Gastrocnemius medialis (tissue), 4 donors: ENCODE measurements at places on chromosomes 2 and 18.

DNA sequence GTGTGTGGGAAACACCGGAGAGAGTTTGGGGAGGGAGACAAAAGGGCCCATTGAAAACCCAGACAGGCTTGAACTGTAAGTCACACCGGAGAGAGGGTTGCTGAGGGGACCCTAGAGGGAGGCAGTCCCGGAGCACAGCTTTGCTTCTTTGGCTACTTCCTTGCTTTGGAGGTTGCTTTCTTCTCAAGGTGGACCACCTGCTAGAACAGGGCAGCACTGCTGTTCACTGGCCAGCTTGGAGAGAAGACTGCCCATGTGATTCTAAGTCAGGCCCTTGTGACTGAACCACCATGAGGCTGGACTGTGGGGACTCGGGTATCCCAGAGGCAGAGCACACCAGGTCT lies 4.4 kb downstream of the ACTG2 start:
- no peak for DNase-seq

DNA sequence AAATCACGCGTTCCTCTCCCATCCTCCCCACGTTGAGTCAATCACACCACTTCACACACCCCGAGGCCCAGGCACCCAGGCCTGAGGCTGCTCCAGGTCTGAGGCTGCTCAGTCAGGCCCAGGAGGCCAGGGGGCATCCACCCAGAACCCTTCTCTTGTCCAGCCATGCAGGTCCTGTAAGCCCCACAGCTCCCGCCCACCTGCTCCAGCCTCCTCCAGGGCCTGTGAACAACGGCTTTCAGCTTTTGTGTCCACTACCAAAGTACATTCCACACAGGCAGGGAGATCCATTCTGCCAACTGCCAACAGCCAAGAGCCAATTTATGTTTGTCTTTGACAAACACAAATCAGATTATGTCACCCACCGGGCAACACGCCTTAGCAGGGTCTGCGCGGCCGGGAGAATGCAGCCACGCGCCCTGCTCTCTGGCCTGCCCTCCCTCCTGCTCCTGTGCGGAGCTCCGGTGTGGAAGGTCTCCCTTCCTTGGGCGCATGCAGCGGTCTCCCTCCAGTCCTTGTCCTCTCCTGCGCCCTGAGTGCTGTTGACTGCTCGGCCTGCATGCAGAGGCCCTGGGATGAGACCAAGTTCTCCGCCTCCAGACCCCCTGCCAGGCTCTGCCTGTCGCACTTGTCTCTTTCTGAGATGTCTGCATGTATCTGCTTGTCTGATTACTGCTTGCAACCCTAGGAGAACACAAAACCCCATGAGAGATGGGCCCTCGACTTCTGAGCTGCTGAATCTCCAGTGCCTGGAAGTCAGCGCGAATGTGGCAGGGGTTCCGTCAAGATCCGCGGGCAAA lies 146.6 kb downstream of the ZNF516 start:
- no peak for DNase-seq

DNA sequence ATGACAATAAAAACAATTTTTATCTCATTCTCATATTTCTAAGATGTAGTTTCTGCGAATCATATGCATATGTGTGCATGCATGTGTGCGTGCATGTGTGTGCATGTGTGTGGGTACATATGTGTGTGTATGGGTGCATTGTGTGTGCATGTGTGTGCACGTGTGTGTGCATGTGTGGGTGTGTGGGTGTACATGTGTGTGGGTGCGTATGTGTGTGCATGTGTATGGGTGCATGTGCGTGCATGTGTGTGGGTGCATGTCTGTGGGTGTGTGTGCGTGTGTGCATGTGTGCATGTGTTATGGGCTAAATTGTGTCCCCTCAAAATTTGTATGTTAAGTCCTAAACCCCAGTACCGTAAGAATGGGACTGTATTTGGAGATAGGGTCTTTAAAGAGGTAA lies 49.3 kb downstream of the COL6A3 start:
- no peak for DNase-seq

- no peak for DNase-seq
These were observed 211.3 kb downstream of the MYCN start for GRCh38 chr2:16151651-16152050.

DNA sequence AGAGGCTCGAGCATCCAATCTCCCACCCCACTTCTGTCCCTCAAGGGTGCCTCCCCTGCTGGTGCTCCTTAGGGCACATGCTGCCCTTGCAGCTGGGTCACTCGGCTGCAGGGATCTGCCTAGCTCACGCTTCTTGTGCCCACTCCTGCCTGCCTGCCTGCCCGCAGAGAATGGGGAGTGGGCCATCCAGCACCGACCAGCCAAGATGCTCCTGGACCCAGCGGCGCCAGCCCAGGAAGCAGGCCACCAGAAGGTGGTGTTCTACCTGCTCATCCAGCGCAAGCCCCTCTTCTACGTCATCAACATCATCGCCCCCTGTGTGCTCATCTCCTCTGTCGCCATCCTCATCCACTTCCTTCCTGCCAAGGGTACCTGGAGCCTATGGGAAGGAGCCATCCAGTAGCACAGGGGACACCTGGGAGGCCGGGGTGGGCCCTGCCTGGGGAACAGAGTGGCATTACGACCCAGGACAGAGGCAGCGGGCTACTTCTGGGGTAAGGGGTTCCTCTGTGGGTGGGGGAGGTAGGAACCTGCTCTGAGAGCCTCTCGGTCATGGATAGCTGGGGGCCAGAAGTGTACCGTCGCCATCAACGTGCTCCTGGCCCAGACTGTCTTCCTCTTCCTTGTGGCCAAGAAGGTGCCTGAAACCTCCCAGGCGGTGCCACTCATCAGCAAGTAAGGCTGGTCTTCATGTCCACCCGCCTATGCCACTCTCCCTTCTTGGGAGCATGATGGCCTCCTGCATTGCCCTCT lies 3.4 kb downstream of the CHRNG start:
- DNase-seq, result no peak

DNA sequence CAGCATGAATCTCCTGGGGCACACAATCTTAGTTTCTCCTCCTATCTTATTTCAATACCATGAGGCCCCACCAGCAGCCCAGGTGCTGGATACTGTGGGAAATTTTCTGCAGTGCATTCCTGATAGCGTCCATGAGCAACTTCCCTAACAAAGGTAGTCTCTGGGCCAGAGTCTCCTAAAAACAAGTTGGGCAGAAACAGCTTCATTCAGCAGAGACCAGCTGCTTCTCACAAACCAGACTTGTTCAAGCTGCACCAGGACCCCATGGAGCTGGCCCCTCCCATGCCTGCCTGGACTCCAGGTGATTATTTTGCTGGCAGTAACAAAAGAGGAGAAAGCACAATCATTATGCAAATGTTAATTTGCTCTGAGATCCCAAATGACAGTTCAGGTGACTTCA lies 31.4 kb downstream of the MYO5B start:
- no peak for DNase-seq

- DNase-seq, result no peak
These were observed 101.2 kb downstream of the KCTD18 start for GRCh38 chr2:200408428-200409316.

- DNase-seq, result no peak
These were observed 95.1 kb upstream of the SALL3 start for GRCh38 chr18:78884502-78884901.

GRCh38 chr2:203209538-203209937 lies 29.3 kb upstream of the CYP20A1 start:
- no peak for DNase-seq

GRCh38 chr2:200423541-200423940 lies 86.3 kb downstream of the KCTD18 start:
- no peak for DNase-seq
